AG04450 (cell line): ENCODE measurements at places on chromosomes 12 and 14.

DNA sequence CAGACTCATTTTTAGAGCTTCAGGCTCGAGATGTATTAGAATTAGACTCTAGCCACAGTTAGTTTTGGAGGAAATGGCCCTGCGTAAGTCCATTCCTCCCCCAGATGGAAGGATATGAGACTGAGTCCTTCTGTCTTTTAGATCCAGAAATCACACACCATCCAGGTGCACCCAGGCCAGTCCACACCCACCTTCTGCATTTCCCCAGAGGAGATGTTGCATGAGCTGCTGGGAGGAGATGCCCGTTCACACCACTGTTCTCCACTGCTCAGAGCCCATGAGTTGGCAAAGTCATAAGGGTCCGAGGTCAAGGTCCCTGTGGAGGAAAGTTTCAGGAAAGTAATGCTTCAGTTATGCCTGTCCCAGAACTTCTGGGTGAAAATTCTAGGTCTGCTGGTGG lies 29.2 kb downstream of the VWF start:
- DNase-seq, result no peak

DNA sequence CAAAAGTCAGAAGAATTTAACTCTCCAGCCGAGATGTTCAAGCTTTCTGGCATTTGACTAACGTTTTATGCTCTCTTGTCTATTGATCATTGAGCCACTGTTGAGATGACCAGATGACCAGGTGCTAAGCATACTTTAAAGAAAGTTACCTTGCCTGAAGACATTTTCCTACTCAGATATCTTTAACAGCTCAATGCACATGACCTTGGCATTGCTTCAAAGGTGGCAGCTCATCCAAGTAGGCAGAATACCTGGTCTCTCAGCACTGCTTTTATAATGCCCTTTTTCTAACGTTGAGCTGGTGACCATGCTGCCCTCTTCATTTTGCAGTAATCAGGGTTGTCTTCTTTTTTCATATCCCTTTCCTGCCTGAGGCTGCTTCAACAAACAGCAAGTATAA lies 358.1 kb downstream of the RAD51B start:
- no peak for DNase-seq

GRCh38 chr12:116135209-116135930 lies 142.1 kb downstream of the MED13L start:
- no peak for DNase-seq

GRCh38 chr12:121443193-121443870 lies 43.4 kb downstream of the RNF34 start:
- peak; percentile 13 for DNase-seq

DNA sequence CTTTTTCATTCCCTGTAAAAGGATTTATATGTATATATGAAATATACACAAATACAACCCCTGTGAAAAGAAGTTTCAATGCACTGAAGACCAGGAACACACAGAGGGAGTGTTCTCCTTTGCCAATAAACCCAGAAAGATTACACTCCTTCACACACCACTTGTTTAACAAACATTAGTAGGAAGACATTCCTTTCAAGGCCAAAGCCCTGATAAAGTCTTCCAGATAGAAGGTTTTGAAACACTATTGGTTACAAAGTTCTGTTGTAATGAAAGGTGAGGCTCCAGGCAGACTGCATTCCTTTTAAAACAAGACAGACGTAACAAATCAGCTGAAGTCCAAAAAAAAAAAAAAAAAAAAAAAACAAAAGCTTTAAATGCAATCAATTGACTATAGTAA lies 81.0 kb downstream of the PTPN21 start:
- no peak for DNase-seq

DNA sequence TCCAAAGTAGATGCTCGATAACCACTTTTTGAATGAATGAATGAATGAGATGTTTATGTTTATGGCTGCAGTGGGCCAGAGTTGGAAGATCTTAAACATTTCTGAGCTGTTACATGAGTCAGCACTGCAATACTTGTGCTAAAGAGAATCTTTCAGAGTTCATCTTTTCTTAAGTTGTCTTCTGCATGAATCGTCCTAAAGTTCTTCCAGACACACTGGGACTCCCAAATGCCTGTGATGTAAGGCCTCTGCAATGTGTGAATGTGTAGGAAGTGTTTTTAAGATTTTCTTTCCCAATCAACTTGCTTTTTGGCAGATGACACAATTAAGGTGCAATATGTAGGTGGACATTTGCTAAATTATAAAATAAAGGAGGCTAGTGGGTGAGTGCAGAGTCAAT lies 50.3 kb upstream of the TRIM9 start:
- DNase-seq, result no peak

- no peak for DNase-seq
Observed at GRCh38 chr14:50067723-50068495, 48.5 kb downstream of the VCPKMT start.

- DNase-seq, result no peak
Observed at GRCh38 chr12:46472893-46473633, 100.5 kb upstream of the SLC38A2 start.

- DNase-seq, result no peak
Observed at GRCh38 chr12:46108721-46109120, 118.3 kb upstream of the SCAF11 start.

DNA sequence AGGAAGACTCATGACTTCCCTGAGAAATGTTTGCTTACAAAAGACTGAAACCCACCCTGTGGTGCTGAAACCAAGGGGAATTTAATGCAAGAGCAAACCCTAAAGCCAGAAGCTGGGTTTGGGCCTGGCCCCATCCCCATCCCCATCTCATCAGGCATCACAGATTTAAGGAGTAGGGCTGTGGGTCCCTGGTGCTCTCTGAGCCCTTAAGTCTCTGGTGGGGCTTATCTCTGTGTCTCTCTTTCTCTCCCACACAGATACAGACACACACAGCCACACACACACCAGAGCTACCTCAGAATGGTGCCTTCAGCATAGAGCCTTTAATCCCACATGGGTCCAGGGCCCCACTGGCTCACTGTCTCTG lies 237.1 kb downstream of the SLC41A2 start:
- DNase-seq, result no peak

GRCh38 chr12:31861360-31861759 lies 97.9 kb upstream of the RESF1 start:
- no peak for DNase-seq
